NCI-H1092 (cell line): ENCODE measurements at places on chromosomes 1 and 21.

DNA sequence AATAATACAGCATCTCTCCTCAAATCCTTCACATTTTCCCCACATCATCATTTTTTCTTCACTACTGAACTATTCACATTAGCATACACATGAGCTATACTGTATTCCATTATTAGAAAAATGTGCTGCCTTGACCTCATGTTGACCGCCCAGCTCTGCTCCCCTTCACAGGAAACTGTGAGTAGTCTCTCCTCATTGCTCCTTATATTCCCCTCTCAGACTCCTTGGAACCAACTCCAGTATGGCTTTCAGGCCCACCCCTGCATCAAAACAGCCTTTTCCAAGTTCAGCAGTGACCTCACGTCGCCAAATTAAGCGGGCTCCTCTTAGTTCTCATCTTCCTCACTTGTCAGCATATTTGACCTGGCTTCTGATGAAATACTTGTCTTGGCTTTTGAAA lies 59.2 kb upstream of the SPAG17 start:
- no peak for DNase-seq

DNA sequence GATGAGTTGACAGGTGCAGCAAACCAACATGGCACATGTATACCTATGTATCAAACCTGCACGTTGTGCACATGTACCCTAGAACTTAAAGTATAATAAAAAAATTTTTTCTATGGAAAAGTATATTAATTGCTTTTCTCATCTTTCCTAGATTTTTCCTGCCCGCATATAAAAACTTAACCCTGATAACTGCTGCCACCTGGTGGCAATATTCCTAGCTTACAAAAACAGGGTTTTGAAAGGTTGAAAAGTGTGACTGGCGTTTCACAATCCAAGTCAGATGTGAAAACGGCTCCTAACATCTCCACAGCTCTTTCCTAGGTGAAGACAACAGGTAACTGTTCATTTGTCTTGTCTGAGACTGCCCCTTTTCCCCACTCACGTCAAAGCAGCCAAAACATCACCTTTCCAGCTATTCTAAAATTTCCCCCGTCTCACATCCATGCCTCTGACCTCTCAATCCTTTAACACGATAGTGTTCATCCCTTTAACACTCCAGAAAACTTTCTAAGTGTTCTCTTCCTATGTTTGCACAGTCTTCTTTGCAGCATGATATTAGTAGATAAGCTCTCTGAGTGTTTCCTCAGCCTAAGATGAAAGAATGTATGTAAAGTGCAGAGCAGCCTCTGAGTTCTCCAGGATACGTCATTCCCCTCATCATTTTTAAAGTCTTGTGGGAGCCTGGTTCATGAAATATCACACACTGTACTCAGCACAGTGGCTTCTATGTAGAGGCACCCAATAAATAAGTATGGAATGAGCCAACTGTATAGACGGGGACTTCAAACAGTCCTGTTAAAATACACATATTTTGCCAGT lies 27.5 kb downstream of the OVGP1 start:
- DNase-seq = no peak

GRCh38 chr1:198416296-198416695 lies 124.2 kb downstream of the ATP6V1G3 start:
- no peak for DNase-seq

GRCh38 chr1:186819126-186819525 lies 9.6 kb upstream of the PLA2G4A start:
- no peak for DNase-seq

- DNase-seq = no peak
These were observed 1272.7 kb downstream of the KCNT2 start for GRCh38 chr1:195335541-195335940.

DNA sequence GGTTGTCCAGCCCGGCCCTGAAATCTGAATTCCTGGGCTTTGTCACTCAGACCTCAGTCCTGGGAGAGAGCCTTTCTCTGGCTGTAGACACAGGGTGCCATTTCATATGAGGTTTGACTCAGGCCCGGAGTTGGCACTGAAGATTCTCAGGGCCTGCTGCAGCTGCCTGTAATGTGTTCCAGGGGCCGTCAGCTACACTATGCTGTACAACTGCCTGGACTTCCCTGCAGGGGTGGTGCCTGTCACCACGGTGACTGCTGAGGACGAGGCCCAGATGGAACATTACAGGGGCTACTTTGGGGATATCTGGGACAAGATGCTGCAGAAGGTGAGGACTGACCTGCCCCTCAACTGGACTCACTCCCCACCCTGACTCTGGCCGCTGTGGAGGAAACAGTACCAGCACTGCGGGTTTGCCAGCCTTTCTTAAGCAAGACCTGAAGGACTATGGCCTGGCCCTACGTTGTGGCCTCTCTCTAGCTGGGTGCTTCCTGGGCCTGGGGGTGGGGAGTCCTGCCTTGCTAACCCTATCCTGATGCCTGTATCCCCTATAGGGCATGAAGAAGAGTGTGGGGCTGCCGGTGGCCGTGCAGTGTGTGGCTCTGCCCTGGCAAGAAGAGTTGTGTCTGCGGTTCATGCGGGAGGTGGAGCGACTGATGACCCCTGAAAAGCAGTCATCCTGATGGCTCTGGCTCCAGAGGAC lies 18.9 kb downstream of the FAAH start:
- no peak for DNase-seq

- no peak for DNase-seq
These were observed 11.8 kb upstream of the RNPC3 start for GRCh38 chr1:103513711-103514110.

DNA sequence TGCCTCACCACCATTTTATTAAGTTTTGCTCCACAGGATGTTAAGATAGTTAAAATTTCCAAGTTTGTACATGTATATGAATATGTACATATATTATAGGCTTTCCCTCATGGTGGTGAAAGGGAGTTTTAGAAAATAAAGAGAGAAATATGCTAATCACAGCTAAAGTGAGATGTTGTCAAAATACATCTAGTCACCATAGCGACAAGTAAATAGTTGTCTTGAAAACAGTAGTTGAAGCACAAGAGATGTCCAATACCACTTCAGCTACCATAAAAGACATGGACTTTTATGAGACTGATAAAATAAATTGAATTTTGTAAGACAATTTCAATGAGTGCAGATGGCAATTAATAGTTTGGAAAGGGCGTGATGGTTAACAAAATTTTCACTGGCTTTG lies 1600.0 kb downstream of the BRINP3 start:
- no peak for DNase-seq
